ENCODE measurements at places on chromosomes 12 and 14.

DNA sequence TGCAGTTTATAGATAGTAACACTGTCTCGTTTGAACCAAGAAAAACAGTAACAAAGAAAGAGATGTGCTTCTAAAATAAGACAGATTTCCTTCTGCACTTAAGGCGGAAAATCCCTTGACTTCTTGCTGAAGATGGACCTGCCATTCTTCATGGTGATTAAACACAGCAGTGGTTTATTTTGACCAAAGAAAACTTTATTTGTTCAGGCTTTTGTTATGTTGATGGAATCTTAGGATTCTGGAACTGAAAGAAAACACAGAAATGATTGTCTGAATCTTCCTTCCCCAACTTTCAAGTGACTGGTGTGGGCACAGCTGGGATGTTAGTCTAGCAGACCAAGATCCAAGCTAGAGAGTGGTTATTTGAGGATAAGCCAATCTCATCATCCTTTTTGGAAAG is 72.2 kb downstream of the DACT1 start:
- DNase-seq, result no peak

GRCh38 chr14:28820677-28821076 is 54.1 kb downstream of the FOXG1 start:
- DNase-seq, result no peak

DNA sequence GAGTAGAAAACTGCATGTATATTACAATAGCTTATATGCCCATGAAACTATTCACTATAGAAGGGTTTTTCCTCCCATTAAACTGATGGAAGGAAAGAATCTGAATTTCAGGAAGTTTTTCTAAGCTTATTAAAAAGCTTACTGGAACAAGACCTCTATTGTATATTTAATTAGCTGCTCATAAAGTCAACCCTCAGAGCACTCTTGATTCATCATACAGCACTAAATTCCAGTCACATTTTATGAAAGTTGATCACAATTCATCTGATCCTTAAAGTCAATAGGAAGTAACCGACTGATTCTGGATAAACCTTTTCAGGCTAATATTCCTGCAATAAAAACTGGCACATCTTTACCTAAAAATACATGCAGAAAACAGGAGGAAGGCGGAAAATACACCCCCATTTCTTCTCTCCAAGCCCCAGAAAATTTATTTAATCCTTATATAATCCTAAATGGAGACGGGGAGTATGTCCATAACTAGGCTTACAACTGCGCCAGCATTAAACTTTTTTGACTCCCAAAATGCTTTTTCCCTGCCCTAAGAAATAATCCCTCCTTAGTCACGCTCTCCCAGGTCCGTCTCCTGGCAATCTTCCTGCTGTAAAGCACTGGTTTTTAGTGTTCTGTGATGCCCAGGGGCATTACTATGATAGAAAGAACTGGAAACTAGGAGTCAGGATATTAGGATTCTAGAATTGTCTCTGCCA is 35.3 kb downstream of the DICER1 start:
- no peak for DNase-seq

GRCh38 chr12:66055837-66056319 is 74.7 kb downstream of the LLPH start:
- no peak for DNase-seq

DNA sequence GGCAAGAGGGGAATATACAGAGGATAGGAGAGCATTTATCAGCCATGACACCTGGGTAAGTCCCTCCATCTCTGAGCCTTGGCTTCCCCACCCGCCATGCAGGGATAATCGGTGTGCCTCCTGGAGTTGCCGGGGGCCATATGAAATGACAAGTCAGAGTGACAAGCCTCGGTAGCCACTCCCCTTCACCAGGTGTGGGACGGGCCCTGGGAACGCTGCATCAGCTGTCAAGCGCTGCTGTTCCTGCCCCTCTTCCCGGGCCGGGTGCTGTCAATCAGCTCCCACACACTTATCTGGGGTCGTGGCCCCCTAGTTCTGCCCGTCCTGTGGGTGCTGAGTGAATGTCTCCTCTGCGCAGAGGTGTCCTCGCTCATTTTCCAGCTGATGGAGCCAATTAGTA is 57.2 kb downstream of the MVK start:
- no peak for DNase-seq

- no peak for DNase-seq
Measured at GRCh38 chr14:89957791-89958190, 2.1 kb downstream of the TDP1 start.

- peak; percentile 73 for DNase-seq
Measured at GRCh38 chr12:113135178-113136127, at the start of gene RASAL1. Gene RASAL1 (minus strand): TSS chr12:113135761. CDS start chr12:113135462, 299 bp downstream.

- peak; percentile 71 for DNase-seq
Measured at GRCh38 chr12:50764286-50765094, 589 bp downstream of the ATF1 start.

- DNase-seq, result no peak
Measured at GRCh38 chr14:54944737-54945391, 42.2 kb upstream of the GCH1 start.

DNA sequence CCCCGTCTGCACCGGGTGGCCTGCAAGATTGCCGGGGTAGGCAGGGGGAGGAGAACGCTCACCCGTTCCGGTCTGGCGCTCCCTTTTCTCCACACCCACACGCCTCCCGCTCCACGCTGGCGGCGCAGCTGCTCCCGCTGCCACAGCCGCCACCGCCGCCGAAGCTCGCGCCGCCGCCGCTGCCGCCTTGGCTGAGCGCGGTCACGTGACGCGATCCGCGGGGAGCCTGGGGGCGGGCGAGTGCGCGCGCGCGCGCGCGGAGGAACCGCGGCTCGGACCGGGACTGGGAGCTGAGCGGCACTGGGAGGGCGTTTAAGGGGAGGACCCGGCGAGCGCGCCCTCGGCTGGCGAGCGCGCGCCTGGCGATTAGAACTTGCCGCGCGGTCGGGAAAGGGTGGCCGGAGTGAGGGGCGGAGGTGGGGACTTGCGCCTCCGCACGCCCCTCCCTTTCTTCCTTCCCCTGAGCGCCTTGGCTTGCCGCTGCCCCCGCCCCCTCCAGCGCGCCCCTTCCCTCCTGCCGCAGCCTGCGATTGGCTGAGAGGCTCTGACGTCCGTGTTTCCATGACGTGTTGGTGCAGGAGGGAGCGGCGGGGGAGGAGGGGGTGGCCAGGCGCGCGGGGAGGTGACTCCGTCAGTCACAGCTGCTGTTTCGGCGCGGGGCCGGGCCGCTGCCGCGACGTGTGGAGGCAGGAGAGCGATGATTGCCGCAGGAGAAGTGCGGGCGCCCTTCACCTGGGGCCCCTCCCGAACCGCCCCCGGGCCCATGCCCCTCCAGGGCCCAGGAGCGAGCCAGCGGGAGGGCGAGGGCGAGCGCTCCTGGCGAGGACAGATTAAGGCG is 738 bp upstream of the ATP2B1 start:
- DNase-seq, result peak; percentile 99

- DNase-seq, result no peak
Measured at GRCh38 chr12:4203772-4204376, 69.7 kb upstream of the CCND2 start.

- DNase-seq, result no peak
Measured at GRCh38 chr12:108210001-108210400, 80.9 kb downstream of the WSCD2 start.

DNA sequence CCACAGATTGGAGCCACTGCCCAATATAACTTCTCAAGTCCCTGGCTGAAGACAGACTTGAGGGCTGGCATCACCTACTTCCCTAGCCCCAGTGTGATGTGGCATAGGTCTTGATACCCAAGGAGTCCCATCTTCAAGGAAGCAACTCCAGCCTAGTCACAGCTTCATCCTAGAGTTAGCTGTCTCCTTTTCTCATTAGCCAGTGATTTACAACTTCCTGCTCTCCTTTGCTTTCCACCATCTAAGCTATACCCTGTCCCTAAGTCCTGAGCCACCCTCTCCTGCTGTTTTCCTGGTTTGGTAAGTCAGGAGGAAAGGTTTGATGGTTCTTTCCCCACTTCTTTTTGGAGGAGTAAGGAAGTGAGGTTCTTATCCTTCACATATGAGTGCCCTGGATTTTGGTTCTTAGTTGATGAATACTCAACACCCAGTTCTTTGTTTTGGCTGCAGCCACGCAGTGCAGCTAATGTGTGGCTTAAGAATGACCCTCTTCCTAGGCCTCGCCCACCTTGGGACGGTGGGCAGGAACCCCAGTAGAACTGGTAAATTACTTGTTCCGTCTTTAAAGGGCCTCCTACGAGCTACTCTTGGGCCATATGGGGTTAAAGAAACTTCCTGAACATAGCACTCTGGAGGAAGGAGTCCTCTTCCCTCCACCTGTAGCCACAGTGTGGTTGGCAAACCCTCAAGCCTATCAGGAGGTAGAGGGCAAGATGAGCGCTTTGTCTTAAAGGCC is 3.9 kb upstream of the GPX2 start:
- no peak for DNase-seq

GRCh38 chr12:29255042-29255441 is 106.0 kb downstream of the FAR2 start:
- no peak for DNase-seq

GRCh38 chr14:67666750-67667449 is 7.5 kb downstream of the VTI1B start:
- peak; percentile 9 for DNase-seq

DNA sequence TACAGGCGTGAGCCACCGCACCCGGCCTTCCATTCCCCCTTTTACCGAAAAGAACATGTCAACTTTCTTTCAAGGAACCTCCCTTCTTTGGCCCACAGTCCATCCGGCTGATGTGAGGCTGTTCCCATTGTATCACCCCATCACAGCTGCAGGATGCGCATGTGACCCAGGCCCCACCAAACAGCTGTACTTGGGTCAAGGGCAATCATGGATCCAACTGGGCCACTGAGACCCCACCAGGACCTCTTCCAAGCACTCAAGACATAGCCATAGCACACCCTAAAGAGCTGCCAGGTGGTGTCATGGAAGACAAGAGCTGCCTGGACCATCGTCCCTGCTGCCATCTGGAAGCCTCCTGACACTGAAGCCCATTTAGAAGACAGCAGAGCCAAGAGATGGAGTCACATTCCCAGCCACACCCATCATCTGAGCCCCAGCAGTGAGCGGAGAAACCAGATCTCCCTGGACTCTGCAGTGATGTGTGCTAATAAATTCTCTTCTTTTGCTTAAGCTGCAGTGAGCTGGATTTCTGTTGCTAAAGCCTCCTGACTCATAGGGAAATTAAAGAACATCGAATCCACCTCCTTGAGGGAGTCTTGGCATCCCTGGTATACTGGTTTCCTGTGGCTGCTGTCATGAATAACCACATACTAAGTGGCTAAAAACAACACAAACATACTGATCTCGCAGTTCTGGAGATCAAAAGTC is 105.6 kb downstream of the KSR2 start:
- no peak for DNase-seq

DNA sequence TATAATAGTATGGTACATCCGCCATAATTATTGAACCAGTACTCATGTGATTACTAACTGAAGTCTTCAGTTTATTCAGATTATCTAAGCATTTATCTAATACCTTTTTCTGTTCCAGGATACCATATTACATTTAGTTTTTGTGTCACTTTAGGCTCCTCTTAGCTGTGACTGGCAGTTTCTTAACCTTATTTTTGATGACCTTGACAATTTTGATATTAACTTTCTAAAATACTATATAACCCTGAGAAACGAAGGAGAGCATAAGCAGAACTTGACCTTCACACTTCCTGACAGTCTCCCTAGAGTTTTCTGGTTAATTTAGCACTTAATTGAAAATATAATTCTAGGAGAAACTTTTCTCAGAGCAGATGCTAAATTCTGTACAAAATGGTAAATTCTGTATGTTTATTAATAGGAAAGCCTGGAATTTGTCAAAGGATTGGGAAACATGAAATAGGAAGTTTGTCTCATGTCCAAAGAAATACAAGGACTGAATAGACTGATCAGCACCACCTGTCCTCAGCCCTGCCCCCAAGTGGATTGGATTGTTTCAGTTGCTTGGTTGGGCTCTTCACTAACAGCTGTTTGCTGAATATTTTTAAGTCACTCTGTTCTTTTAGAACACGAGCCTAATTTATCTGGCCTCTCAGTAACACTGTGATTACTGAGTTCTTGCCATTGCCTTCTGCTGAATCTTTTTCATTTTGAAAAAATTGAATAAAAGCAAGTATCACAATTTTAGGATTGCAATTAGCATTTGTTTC is 6.0 kb downstream of the BICDL1 start:
- DNase-seq, result no peak

- peak; percentile 10 for DNase-seq
Measured at GRCh38 chr12:27198036-27198435, 46.0 kb upstream of the STK38L start.

GRCh38 chr12:80142640-80143039 is 43.3 kb downstream of the OTOGL start:
- DNase-seq, result no peak

- DNase-seq, result no peak
Measured at GRCh38 chr12:26754148-26754547, 78.8 kb downstream of the ITPR2 start.

DNA sequence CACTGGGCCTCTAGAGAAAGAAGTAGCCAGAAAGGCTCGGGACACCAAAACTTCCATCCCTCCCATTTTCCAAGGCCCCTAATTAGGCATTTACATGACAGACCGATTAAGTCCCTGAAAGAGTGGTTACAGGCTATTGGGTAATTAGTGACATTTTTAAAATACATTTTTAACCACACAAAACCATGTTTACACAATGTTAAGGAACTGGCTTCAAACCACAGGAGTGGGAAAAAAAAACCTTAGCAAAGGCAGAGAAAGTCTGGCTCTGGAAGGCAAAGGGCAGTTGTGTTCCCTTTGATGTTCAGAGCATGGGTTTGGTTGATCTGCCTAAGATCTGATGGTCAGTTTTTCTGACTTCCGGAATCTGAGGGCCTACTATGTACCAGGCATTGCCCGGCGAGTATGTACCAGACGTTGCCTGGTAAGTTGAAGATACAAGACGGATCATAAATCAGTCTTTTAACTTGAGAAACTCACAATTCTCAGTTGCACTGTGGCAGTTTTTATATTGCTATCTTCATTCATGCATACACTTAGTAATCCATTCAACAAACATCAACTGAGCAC is 576.5 kb downstream of the MED13L start:
- no peak for DNase-seq

DNA sequence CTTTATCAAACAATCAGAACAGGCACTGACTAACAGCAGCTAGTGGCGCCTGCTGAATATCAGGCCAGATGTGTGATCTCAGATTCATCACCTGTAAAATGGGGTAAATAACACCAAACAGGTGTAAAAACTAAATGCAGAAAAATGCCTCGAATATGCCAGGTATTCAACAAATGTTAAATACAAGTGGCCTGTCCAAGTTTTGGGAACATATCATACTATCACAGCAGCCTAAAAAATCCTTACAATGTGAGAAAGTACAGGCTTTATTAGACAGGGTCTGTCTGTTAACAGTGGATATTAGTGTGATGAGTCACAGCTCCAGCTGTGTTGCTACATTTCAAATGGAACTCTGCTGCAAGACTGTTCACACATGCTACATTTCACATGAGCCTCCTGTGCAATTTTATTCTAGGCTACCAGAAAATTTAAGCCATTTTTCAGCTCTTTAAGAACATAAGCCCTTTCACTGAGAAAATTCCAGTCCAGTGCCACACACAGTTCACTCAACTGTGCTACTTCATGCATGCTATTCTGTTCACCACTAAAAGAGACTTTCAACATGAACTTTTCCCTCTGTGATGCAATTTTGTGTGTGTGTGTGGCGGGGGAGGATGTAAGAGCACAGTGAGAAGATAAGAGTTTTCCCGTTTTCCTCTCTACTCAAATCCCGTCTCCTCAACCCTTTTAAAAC is 56.7 kb downstream of the MSRB3 start:
- no peak for DNase-seq

- DNase-seq, result no peak
Measured at GRCh38 chr12:89674326-89674942, 34.2 kb downstream of the ATP2B1 start.

Data from nephron progenitor cell (in vitro differentiated cells).